ENCODE measurements at places on chromosomes 7 and 10.

DNA sequence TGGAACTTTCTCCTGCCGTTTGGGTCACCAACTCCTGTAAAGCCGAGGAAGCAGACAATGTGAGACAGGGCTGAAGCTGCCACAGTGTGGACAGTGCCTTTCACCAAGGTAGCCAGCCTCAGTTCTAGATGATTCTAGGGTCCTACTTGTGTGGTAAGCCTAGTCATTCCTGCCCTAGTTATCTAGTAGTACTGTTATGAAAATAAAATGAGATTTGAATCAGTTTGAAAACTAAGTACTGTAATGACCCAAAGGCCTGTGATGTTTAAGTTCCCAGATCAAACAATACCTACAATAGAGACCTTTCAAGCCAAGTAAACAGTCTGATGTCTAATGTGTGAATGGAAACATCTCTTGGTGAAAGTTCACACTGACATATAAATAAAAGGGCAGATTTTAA lies 37.1 kb downstream of the POLL start:
- no peaks in the 10 kb centered on the region for H3K27me3 ChIP-seq
- no peak overlapping the region for H3K27ac ChIP-seq
- peaks cover 18% of the 10 kb centered on the region for H3K36me3 ChIP-seq
- DNase-seq, result no peak
- H3K4me1 ChIP-seq, result no peaks in the 10 kb centered on the region

GRCh38 chr10:61452655-61453641 lies at the start of gene TMEM26:
Gene TMEM26 (minus strand): TSS chr10:61453381. CDS start chr10:61453081, 300 bp downstream.
- no peak for DNase-seq
- H3K36me3 ChIP-seq, result no peaks in the 10 kb centered on the region
- H3K27ac ChIP-seq, result no peak within 1 kb of the TSS
- no peak within 1 kb of the TSS for H3K4me3 ChIP-seq

GRCh38 chr10:71648254-71648932 lies 71.2 kb downstream of the C10orf105 start:
- no peak overlapping the region for H3K4me3 ChIP-seq
- no peak overlapping the region for H3K27ac ChIP-seq
- H3K27me3 ChIP-seq, result no peaks in the 10 kb centered on the region
- no peak for DNase-seq

DNA sequence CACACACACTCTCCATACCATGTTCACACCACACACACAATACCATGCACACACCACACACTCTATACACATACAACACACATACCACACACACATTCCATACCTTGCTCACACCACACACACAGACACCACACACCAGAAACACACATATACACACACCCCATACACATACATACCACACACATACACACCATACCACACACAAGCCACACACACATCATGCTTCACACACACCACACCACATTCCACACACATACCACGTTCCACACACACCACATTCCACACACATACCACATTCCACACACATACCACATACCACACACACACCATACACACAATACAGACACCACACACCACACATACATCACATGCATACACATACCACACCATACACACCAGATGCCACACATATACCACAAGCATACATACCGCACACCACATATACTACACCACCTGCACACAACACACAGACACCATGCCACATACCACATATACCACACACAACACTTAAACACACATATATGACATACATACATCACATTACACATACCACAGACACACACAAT lies 282.7 kb downstream of the POU6F2 start:
- no peak overlapping the region for H3K4me3 ChIP-seq
- no peak overlapping the region for H3K27ac ChIP-seq
- H3K27me3 ChIP-seq, result no peaks in the 10 kb centered on the region
- DNase-seq, result no peak

DNA sequence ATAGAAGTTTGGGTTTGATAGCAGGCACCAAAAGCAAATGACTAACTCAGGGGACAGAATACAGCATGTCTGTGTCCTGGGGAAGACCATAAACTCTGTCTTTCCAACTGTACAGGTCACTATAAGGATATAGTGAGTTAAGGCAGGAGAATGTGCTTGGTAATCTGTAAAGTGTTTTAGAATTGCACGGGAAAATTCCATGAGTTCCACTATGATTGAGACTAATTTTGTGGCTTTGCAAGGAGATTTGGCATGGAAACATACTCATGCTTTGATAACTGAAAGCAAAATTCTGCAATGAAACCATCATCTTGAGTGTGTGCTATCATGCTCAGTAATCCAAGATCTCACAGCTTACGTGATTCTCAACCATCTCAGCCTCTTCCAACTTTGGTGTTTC lies 152.6 kb downstream of the PKD1L1 start:
- no peaks in the 10 kb centered on the region for H3K4me1 ChIP-seq
- H3K27me3 ChIP-seq, result no peaks in the 10 kb centered on the region
- H3K36me3 ChIP-seq, result no peaks in the 10 kb centered on the region
- DNase-seq, result no peak
- H3K27ac ChIP-seq, result no peak overlapping the region

GRCh38 chr10:132306864-132307751 lies 642 bp downstream of the STK32C start:
- peak; percentile 31 for DNase-seq
- peak overlapping the region; percentile 85 for H3K4me3 ChIP-seq
- no peaks in the 10 kb centered on the region for H3K27me3 ChIP-seq
- peak overlapping the region; percentile 53 for H3K27ac ChIP-seq
- peaks cover 17% of the 10 kb centered on the region for H3K4me1 ChIP-seq

GRCh38 chr7:127322832-127323493 lies 69.5 kb downstream of the ZNF800 start:
- peaks cover 17% of the 10 kb centered on the region for H3K4me1 ChIP-seq
- DNase-seq, result no peak
- no peaks in the 10 kb centered on the region for H3K36me3 ChIP-seq
- no peak overlapping the region for H3K27ac ChIP-seq
- H3K4me3 ChIP-seq, result no peak overlapping the region
- H3K27me3 ChIP-seq, result peaks cover 4% of the 10 kb centered on the region

DNA sequence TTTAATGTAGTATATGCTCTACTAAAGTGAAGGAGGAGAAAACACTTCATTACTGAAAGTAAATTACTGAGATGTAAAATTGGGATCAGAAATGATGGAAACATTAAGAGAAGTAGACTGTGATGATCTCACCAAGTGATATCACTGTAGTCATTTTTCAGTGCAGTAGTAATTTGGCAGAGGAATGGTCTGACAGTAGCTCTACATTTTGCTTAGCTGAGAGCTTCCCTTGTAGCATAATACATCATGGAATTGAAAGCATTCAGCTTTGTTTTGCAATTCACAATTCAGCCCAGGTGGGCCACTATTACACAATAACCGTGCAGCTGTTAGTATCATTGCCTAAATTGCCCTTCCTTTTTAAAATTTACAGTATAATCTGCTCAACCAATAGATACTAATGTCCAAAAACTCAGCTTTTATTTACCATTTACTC lies 19.4 kb upstream of the CABCOCO1 start:
- H3K36me3 ChIP-seq, result no peaks in the 10 kb centered on the region
- H3K4me1 ChIP-seq, result no peaks in the 10 kb centered on the region
- no peak overlapping the region for H3K27ac ChIP-seq
- H3K27me3 ChIP-seq, result peaks cover 8% of the 10 kb centered on the region
- no peak overlapping the region for H3K4me3 ChIP-seq
- no peak for DNase-seq

Data from naive thymus-derived CD8-positive, alpha-beta T cell (primary cell).